ENCODE measurements at places on chromosomes 12 and 14. TPM values are rescaled to one million over a fixed set of nuclear protein-coding genes. Genes with fewer than 3 reads are reported as not detected.

DNA sequence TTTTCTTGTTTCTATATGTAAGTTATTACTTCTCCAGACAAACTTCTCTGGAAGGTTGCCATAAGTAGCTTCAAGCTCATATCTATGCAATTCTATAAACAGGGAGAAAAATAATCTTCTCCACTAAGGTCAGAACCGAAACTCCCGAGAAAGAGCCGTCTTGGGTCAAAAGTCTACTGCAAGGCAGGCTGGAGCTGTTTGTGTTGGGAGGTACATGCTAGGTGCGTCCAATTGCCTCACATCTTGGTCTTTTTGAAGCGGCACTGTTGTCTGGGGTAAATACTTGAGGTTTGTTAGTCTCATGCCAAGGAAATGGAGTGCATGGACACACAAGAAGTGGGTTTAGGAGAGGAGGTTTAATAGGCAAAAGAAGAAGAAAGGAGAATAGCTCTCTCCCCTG, 674.7 kb upstream of the TMEM132C start:
- DNase-seq: no peak

DNA sequence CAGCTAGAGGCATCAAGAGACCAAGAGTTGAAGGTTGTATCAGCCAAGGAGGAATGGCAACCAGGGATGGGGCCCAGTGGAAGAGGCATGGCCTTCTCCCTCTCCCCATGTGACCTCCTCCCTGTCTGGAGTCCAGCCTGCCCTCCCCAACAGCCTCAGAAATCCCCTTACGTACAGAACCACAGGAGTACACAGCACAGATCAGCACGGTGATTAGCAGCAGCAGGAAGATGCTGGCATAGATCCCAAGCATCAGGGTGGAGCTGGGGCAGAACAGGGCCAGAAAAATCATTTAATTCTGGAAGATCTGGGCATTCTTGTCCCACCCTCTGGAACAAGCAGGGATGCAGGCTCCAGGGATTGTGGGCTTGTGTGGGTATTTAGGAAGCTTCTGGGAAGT, 14.4 kb downstream of the ADCY6 start:
- DNase-seq: no peak

DNA sequence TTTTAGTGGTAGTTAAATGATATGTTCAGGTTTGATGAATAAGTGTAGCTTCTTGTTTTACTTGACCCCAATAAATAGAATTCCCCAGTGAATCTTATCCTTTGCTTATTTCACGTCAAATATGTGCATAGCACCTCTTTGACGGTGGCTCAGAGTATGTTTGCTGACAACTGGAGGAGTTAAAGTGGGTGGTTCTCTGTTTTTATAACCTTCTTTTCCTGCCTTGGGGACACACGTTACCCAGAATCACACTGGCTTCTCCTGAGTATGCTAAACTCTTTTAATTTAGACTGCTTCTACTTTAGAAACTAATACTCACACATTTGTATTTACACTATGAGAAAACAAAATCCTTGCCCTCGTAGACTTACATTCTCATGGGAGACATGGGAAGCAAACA, 62.3 kb downstream of the TMTC2 start:
- DNase-seq: no peak

DNA sequence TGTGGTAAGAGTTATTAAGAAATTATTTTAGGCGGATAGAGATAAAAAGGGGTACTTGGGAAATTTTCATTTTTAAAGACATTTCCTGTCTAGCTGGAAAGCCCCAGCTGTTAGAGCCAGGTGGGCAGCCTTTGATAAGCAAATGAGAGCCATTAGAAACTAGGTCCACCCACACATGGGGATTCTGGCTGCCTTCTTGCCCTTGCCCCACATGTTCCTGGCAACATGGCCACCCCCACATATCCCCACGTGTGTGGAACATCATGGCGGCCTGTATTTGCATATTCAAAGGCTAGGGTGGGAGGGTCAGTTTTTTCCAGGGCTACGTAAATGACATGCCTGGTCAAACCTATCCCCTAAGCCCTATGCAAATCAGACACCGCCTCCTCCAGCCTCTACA, 1382.1 kb downstream of the AACS start:
- DNase-seq: no peak

DNA sequence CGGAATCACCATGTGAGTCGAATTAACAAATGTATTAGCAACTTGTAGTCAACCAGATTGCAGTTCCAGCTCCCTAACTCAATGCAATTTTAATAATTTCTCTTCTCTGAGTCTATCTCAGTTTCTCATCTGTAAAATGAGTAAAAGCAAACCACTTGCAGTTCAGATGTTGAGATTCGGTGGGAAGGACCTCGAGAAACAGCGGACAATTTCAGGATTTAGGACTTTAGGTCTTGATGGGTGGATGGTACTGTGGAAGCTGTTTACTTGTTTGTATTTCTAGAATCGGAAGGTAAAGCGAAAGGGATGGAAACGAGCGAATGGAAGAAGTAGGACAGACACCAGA, 510 bp upstream of the TTC8 start:
- DNase-seq: no peak

DNA sequence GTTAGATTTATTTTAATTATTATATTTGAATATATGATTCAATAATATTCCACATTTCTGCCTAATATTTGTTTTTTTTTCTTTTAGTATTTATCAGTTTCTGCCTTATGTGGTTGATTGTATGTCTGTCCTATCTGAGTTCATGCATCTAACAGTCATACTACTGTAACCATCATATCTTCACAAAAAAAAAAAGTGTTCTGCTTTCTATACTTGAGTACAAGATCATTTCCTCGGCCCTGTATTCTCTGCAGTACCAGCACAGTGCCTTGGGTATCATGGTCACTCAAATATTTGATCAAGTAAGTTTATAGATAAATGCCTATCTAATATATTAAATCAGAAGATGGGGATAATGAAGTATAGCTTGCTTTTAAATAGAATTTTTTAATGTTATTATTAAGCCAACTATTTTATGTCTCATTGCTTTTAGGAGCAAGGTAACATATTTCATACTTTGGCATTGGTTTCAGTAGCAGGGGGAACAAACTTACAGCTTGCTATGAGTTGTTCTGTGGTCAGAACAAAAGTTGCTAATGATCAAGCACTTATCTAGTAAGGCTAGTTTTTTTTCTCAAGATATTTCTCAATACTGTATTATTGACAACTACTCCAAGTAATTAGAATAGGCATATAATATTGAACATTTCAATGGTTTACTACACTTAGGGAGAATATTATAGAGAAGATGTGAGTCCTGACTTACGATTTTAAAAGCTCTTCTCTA, 290.5 kb upstream of the FBXO33 start:
- no peak for DNase-seq

DNA sequence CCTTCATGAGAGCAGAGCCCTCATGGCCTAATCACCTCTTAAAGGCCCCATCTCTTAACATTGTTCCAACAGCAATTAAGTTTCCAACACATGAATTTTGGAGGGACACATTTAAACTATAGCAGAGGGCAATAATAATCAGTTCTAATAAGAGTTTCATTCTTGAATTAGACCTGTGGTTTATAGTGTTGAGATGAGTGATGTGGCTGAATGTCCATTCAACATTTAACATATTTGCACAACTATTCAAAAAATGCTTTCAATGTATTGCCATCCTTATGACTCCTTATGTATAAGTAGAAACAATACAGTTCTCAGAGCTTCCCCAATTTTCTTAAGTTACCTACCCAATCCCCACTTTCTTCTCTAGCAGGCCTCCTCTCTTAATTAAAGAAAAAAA, 21.5 kb downstream of the KLHL28 start:
- DNase-seq: no peak

DNA sequence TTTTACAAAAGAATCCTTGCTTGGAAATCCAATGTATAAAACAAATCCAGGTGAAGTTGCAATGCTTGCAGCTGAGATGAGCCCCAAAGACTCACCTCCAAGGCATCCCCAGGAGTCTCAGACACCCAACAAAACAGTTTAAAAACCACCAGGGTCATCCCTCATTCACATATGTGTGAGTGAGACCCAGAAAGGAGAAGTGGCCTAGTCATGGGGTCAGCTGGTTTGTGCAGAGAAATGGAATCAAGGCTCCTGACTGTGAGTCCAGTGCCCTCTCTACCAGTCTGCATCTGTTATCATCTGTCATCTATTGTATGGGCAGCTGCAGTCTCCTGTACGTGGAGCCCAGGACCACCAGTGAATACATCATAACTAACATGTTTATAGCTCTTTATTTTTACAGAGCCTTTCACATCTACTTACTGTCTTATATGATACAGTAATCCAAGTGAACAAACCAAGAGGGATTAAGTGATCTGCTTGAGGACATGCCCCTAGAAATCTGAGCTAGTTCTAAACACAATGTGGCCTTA, 27.1 kb downstream of the PLEKHG7 start:
- DNase-seq: no peak

DNA sequence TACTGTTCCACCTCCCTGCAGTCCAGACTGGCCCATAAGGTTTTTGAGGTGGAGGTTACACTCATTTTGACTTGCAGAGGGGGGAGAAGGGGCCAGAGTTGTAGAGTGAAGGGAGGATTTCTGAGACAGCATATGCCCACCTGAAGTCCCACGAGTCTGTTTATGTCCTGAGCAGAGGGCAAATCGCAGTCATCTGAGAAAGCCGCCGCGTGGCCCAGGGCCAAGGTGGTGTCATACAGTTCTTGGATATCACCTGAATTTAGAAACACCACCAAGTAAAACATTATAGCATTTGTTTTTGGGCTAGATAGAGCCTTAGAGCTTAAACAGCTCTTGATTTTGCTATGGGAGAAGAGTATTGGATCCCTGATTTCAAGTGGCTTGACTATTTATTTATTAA, 30.9 kb downstream of the TDG start:
- DNase-seq: no peak

DNA sequence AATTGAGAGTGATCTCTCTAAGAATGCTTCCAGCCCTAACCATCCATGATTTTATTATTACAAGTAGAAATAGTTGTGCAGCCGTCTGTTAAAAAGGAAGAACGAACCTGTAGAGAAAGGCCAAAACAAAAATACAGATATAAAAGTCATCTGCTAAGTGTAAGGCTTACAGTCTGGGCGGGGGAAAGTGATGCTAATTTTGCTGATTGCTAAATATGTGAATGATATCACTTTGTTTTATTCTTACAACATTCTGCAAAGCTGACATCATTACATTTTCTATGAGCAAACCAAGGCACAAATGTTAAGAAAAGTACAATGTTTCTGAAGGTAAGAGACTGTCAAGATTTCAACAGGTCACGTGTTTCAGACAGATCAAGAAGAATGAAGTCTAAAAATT, 101.5 kb upstream of the RAP1B start:
- no peak for DNase-seq

GRCh38 chr12:43805149-43805859, 813 bp downstream of the TWF1 start:
- no peak for DNase-seq

DNA sequence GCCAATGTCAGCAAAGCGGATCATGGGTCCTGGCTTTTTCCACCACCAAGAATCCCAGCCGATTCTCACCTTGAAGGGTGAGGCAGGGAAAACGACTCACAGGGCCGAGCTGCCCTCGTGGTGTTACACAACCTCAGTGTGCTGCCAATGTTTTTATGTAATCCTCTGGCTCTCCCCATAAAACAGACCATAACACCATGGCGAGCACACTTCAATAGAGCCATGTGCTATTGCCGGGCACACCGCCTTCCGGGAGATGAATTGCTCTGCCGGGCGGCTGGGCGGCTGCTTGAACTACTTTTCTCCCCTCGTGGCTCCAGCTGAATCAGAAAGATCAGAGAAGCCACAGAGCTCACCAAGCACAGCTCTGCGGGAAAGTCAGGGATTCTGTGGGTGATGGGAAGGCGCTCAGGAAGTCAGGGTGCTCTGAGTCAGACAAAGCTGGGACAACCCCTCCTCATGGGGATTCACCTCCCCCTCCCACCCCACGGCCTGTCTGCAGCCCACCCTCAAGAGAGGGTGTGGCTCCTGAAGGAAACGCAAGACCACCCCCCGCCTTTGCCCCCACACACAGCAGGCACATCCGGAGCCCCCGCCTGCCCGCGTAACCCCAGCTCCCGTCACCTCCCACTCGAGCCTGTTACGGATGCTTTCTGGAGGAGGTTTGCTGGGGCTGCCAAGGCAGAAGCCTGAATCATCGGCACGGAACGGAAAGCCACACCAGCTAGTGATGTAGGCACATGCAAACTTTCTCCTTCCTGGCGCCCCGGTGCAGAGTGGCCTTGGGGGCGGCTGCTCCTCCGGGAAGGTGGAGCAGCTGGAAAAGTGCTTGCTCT, 1.8 kb downstream of the GALNT9 start:
- peak; percentile 34 for DNase-seq

- DNase-seq: no peak
These were observed 17.5 kb downstream of the SSH1 start for GRCh38 chr12:108839890-108840230.

GRCh38 chr12:100668945-100669536, 95.6 kb downstream of the GAS2L3 start:
- peak; percentile 92 for DNase-seq

GRCh38 chr12:111424793-111425251, 19.1 kb downstream of the SH2B3 start:
- no peak for DNase-seq

GRCh38 chr12:42933461-42934081, 344.0 kb upstream of the PRICKLE1 start:
- no peak for DNase-seq

GRCh38 chr14:100454437-100454836, 131.3 kb downstream of the SLC25A47 start:
- DNase-seq: no peak

- no peak for DNase-seq
These were observed 73.1 kb upstream of the PAWR start for GRCh38 chr12:79763766-79764452.

DNA sequence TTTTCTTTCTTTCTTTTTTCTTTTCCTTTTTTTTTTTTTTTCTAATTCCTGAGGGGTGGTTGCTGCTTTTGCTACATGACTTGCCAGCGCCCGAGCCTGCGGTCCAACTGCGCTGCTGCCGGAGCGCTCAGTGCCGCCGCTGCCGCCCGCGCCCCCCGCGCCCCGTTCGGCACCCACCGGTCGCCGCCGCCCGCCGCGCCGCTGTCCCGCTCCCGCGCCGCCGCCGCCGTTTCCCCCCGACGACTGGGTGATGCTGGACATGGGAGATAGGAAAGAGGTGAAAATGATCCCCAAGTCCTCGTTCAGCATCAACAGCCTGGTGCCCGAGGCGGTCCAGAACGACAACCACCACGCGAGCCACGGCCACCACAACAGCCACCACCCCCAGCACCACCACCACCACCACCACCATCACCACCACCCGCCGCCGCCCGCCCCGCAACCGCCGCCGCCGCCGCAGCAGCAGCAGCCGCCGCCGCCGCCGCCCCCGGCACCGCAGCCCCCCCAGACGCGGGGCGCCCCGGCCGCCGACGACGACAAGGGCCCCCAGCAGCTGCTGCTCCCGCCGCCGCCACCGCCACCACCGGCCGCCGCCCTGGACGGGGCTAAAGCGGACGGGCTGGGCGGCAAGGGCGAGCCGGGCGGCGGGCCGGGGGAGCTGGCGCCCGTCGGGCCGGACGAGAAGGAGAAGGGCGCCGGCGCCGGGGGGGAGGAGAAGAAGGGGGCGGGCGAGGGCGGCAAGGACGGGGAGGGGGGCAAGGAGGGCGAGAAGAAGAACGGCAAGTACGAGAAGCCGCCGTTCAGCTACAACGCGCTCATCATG, 654 bp downstream of the FOXG1 start:
- DNase-seq: no peak

The LRRIQ1 gene
- total RNA-seq: 2.1 TPM

The MYBPC1 gene
- not detected for total RNA-seq

The MYH7 gene
- total RNA-seq: not detected

The ADAMTS20 gene
- total RNA-seq: not detected

The DCN gene
- total RNA-seq: not detected

The C12orf42 gene
- total RNA-seq: not detected

The IL22 gene
- not detected for total RNA-seq

The FGF6 gene
- not detected for total RNA-seq

The KRT71 gene
- total RNA-seq: not detected

The SERPINA12 gene
- not detected for total RNA-seq

The NPAS3 gene
- not detected for total RNA-seq

Measured in Calu3 (cell line).